ENCODE measurements at places on chromosomes 12 and 14.
A peak's percentile ranks its signal among the peaks of the same experiment; 100 is the strongest.

DNA sequence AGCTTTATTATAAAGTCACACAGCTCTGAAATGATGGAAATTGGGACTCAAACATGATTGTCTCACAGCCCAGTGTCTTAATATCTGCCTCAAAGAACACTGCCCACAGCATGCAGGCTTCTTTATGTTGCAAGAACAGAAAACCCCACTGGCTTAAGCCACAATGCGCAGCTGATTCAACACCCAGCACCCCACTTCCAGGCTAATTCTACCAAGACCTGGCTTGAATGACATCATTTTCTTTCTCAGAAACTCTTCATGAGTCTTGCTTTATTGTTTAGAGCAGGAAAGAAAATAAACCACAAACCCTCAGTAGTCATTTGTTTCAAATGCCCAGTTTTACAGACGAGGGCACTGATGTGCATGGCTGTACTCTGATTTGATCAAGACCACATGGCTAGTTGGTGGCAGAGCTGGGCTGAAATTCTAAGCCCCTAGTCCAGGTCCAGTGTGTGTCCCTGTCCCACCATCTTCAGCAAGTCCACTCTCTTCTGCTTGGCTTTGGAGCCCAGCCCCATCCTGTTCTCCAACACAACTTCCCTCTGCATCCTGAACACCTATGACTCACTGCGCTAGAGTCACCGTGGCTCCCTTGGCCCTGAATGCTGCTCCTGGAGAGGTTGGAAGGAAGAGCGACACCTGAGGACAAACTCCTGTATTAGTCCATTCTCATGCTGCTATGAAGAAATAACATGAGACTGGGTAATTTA, 50.3 kb upstream of the SRSF5 start:
- DNase-seq = no peak

GRCh38 chr12:1594261-1595025, at the start of gene FBXL14:
TSS of gene FBXL14 (minus strand) at chr12:1594581. CDS start at chr12:1594066, 515 bp downstream.
- DNase-seq = peak; percentile 76

DNA sequence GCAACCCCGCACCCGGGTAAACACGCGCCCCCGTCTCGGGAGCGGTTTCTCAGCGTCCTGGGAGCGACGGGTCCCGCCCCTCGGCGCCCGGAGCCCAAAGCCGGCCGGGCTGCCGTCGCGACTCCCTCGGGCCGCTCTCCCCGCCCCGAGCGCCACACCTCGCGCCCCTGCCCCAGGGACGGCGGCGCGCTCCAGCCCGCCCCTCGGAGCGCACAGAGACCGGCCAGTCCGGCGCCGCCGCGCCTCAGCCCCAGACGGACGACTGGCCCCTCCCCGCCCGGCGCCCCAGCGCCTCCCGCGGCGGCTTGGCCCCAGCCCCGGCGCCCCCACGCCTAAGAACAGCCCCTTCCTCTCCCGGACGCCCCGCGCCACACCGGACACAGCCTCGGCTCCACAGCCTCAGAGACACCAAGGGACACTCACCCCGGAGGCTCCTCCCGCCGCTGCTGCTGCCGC, 411 bp downstream of the BTBD7 start:
- peak; percentile 29 for DNase-seq

- peak; percentile 54 for DNase-seq
These were observed 39.1 kb upstream of the INF2 start for GRCh38 chr14:104650057-104650980.

- DNase-seq = no peak
These were observed 48.7 kb upstream of the TRAF3 start for GRCh38 chr14:102728501-102728900.

DNA sequence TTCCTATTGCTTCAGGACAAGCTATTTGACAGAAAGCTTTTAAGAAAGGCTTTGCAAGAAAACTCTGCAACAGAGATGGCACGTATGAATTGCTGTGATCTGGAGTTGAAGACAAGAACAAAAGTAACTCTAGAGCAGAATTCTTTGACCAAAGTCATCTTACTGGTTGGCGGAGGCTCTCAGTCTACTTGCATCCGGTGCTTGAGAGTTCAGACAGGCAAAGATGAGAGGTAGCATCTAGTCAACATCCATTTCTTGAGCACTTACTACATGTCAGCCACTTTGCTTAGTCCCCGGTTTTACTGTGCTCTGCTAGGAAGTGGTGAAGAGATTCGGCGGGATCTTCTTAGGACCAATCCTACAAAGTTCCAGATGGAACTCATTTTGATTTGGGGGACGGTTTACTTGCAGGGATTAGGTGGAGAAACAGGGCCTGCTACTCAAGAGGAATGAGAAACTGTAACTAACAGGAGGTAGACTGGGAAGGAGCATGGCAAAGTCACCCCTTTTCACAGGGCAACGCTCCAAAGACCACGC, 404 bp upstream of the CCDC91 start:
- DNase-seq = no peak

GRCh38 chr14:103022002-103022684, 35.2 kb downstream of the CDC42BPB start:
- DNase-seq = no peak

DNA sequence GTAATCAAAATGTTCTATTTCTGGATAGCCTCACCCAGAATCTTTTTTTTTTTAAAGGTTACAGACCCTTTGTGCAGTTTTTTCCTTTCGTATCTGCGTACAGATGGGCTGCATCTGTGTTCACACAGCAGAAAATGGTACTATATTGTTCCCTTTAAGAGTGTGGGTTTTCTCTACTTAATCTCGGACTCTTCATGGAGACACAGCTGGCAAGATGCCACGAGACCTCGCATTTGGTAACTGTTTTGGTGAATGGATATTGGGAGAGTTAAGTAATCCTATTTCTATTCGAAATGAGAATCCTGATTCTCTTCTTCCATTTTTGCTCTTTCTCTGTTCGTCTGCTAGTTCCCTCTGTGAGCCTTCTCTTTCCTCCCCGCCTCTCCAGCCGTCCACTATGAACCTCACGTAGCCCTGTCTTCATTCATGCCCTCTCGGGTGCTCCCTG, 85.7 kb downstream of the SAMD4A start:
- DNase-seq = no peak

DNA sequence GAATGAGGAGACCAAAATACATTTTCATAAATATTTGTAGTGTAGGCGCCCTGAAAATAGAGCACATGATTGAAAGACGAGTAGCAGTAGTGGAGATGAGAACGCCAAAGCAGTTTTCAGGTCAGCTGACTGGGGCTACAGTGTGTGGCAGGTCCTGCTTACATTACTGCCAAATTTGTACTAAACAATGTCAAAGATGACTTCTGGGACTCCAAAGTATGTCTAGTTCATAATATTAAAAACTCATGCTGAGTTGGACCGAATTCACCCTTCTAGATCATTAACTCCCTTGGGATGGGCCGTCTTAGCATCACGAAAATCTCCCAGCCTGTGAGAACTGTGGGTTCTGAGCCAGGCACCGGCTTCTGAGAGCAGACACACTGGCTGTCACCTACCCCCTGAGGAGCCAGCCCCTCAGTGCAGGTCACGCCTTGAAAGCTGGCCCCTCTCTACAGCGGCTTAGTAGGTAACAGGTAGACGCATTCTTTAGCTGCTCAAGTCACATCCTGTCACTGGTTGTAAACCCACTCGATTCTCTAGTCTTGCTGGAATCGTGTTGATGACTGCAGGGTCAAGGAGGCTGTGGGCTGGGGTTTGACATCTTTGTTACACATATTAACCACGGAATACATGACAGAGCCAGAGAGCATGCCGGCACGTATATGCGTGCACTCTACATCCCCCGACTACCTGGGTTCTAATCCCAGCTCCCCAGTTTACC, 210.4 kb downstream of the ETV6 start:
- no peak for DNase-seq

- DNase-seq = no peak
These were observed 72.0 kb downstream of the LLPH start for GRCh38 chr12:66058554-66058953.

DNA sequence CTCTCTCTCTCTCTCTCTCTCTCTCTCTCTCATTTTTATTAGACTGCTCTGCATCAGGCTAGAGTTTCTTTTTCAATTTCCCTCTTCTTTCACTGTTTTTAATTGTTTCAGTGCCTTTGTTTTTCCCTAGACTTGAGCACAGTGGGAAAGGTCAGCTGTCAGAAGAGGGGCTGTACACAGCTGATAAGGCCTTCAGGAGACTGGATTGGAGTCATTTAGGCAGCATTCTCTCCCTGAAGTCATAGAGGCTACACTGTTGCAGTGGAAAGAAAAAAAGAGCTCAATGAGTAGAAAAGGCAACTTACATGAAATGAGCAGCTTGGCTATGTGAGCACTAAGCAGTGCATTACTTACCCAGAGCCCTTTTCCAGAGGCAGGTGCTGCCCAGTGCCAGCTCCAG, 456.9 kb downstream of the NRXN3 start:
- DNase-seq = no peak

- no peak for DNase-seq
These were observed 54.9 kb downstream of the HECTD4 start for GRCh38 chr12:112327209-112327938.

DNA sequence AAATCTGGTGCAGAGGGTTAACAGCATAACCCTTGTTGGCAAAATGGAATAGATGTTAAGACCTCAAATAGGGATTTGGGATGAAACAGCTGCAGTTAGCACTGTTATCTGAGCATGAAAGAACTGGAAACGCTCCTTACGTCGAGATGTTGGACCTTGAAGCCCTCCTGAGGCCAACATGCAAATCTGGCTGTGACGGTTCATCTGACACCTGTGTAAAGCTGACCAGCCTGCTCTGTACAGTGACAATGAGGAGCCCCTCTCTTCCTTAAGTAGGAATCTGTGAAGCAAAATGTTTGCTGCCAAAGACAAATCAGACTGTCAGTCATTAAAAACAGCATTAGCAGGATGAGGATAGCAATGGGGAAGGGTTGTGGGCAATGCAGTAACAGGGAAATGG, 36.5 kb downstream of the PAPLN start:
- no peak for DNase-seq

- no peak for DNase-seq
These were observed 68.1 kb downstream of the LRRK2 start for GRCh38 chr12:40292788-40293429.

- DNase-seq = no peak
These were observed 24.5 kb downstream of the CDKN1B start for GRCh38 chr12:12741660-12742059.

DNA sequence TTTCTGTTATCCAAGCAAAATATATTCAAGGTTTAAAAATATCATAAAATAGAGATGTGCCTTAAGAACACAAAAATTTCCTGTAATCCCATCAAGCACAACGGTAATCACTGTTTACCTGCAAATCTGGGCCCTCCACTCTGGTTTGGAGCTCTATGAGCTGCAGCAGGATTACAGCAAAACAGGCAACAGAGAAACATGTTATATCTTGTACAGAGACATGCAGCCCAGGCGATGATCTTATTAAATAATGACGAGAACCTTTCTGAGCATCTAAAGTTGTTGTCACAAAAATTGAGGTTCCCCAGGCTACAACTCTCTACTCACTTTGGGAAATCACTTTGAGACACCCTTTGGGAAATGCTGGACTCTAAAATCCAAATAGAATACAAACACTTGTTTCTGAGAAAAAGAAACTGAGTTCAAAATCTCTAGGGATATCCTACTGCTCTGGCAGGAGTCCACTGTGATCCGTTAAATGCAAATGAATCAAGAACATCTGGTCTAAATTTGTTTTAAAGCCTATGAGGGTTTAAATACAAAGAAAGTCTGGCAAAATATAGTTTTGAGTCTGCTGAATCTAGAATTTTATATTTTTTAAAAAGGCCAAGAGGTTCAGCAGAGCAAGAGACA, 36.3 kb downstream of the STON2 start:
- no peak for DNase-seq

DNA sequence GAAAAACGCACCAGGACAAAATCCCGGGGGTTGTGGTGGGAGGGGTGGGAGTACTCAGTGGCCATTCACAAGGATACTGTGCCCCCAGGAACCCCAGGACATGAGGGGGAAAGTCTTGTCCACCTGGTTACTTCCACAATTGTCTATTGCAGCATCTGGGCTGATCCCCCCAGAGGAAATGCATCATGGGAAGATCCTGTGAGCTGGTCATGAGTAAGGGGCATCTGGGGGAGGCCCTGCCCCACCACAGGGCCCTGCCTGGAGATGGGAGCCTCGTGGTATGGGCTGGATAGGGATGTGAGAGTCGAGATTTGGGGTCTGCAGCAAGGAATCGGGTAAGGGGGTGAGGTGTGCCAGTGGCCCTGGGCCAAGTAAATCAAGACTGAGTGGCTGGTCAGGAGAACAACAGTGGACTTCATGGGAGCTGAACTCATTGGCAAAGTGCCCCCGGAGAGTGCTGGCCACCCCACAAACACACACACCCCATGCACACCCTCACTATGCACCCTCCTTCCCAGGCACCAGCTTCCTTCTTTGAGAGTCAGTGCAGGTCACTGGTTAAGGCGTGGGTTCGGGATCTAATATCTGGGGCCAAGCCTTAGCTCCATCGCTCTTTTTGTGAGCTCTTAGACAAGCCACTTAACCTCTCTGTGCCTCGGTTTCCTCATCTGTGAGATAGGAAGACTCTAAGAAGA, 3.0 kb upstream of the SERPINA1 start:
- DNase-seq = no peak

DNA sequence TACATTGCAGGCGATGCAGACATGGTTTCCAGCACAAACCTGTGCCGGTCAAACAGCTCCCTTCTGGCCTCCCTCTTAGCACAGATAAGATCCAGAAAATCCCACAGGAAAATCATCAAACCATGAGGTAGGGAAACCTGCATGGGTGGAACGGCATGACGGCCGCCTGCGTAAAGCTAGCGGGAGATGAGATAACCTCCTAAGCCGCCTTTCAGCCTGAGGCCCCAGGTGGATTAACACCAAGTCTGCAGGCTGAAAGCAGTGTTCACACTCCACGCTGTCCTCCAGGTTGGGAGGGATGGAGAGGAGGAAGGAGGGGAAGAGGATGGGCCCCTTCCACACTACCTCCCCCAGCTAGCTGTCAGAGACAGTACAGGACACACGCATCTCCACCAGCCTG, 63.8 kb downstream of the TSPAN11 start:
- DNase-seq = no peak

DNA sequence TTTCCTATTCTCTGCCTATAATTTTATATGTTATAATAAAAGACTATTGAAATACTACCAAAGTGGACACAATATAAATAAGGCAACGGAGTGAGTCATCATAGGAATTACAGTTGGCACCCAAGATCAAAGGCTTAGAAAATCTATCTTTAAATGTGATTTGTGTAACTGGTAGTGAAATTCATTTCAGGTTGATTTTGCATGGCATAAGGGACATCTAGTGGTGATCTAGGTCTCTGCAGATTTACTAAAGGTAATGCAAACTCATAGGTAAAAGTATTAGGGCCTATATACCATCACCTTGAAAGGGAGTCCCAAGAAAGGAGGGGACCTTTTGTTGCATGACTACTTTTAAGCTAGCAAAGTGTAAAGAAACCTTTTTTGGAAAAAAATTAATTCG, 527.2 kb downstream of the NRXN3 start:
- no peak for DNase-seq

DNA sequence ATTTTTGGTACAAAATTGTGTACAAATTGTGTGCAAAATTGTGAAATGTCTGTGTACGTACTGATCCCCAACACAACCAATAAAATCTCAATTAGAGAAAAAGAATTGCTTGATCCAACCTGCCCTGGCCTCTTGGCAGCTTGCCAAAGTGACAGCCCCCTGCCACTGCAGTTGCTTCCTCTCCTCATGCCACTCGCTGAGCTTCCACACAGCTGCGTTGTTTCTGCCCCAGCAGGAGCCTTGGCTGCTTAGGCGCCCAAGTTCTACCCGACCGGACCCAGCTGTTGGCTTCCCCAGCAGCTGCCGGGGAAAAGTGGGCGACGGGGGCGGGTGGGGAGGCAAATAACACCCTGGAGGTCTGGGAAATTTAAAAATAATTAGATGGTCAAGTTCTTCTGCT, 171.8 kb upstream of the ATF7IP start:
- no peak for DNase-seq

Measured in activated CD4-positive, CD25-positive, alpha-beta regulatory T cell (primary cell).